ENCODE measurements at places on chromosomes 5 and 9. TPM values are rescaled to one million over a fixed set of nuclear protein-coding genes. Genes with fewer than 3 reads are reported as not detected.

The OBP2B gene
- total RNA-seq = not detected

The PPP2R2B gene
- total RNA-seq = 1.8 TPM

The LCN6 gene
- 9.5 TPM for total RNA-seq

The GARIN3 gene
- not detected for total RNA-seq

The SGCD gene
- 15.4 TPM for total RNA-seq

The SLCO4C1 gene
- 0.73 TPM for total RNA-seq

The PMPCA gene
- 35.1 TPM for total RNA-seq

- H3K27me3 ChIP-seq = no peaks in the 10 kb centered on the region
- no peak overlapping the region for H3K27ac ChIP-seq
- no peak for DNase-seq
- H3K4me1 ChIP-seq = no peaks in the 10 kb centered on the region
Measured at GRCh38 chr5:143582176-143582575, 178.7 kb upstream of the NR3C1 start.

DNA sequence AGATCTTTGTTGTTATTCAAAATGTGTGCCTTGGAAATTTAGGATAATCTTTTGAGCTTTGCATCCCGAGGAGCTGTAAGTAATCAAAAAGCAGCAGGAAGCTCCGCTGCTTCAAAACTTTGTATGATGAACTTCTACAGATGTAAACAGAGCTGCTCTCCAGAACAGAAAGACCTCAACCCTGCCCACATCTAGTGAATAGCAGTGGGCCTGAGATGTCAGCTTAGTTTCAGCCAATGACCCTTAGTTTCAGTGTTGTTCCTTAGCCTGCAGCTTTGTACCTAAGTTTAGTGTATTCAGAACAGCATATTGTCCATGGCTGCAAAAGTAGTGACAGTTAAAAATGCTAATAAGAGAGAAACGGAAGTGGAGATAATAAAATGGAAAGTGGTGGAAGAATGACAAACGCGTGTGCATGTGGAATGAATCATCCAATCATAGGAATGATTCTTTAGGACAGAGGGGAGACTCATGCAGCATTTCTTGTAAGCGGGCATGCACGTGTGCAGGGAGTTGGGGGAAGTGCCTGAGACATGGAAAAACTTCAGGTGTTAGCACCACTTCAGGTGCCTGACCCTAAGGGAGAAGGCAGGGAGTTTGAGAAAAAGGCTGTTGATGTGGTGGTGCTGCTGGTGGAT lies 24.9 kb downstream of the SNX24 start:
- DNase-seq = no peak
- H3K27me3 ChIP-seq = no peaks in the 10 kb centered on the region
- H3K36me3 ChIP-seq = no peaks in the 10 kb centered on the region
- no peak overlapping the region for H3K27ac ChIP-seq

- peaks cover 3% of the 10 kb centered on the region for H3K36me3 ChIP-seq
- no peak overlapping the region for H3K27ac ChIP-seq
- no peaks in the 10 kb centered on the region for H3K4me1 ChIP-seq
Measured at GRCh38 chr9:87973122-87973521, 1.2 kb downstream of the CDK20 start.

GRCh38 chr9:134592018-134592818 lies 49.4 kb upstream of the COL5A1 start:
- no peaks in the 10 kb centered on the region for H3K36me3 ChIP-seq
- H3K27me3 ChIP-seq = no peaks in the 10 kb centered on the region
- H3K4me1 ChIP-seq = no peaks in the 10 kb centered on the region
- H3K27ac ChIP-seq = peak overlapping the region; percentile 81
- DNase-seq = no peak

DNA sequence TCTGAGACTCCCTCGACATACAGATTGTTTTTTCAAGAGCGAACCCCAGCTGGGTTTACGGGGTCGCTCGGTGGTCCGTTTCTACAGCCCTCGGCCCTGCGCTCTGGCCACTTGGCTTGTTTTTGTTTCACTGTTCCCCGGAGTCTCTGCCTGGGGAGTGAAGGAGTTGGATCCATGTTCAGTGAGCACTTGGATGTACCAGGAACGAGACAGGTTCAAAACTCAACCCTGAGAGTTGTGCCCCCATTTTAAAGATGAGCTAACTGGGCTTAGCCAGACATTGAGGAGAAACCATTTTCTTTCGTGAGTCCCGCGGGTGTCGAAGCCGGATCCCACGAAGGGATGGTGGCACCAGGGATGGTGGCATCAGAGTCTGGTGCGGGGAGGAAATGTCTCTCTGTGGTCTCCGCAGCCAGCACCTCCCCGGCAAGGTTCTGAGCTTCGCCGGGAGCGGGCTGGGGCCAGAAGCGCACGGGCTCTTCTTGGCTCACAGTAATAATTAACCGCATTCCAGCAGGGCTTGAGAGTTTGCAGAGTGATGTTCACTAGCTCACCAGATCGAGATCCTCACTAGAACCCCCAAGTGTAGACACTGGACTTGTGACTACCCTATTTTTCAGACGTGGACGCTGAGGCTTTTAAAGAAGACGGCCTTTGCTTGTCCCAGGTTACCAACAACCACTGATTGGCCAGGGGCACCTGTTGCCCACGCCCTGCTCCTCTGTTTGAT lies 1.0 kb downstream of the MSX2 start:
- H3K27me3 ChIP-seq = peaks cover 26% of the 10 kb centered on the region
- DNase-seq = no peak
- peak overlapping the region; percentile 76 for H3K4me3 ChIP-seq

- H3K4me3 ChIP-seq = no peak overlapping the region
- H3K27ac ChIP-seq = no peak overlapping the region
- no peaks in the 10 kb centered on the region for H3K27me3 ChIP-seq
Measured at GRCh38 chr9:12720551-12720950, 27.4 kb downstream of the TYRP1 start.

DNA sequence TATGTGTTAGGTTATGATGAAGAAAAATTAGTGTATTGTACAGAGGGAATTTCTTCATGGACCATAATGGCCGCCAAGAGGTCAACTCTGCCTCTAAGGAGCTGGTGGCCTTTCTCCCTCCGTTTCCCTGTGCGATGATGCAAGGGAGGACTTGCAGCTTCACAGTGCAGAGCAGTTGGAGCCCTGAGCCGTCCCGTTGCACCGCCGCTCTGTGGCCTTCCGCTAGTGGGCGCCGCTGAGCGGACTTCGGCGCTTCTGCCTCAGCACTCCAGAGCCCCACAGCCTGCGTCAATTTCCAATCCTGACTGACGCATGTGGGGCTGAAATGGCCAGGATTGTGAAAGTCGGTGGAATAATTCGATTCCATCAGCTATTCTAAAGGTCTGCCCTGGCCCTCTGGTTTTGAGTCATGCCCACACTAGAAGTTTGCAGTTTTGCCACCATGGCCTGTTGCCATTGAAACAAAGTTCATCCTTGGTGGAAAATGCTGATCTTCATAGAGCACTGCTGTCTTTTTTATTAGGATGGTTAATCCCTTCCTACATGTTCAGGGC lies 22.7 kb upstream of the LECT2 start:
- DNase-seq = no peak
- no peak overlapping the region for H3K27ac ChIP-seq
- no peaks in the 10 kb centered on the region for H3K27me3 ChIP-seq
- H3K4me3 ChIP-seq = no peak overlapping the region
- H3K4me1 ChIP-seq = no peaks in the 10 kb centered on the region

DNA sequence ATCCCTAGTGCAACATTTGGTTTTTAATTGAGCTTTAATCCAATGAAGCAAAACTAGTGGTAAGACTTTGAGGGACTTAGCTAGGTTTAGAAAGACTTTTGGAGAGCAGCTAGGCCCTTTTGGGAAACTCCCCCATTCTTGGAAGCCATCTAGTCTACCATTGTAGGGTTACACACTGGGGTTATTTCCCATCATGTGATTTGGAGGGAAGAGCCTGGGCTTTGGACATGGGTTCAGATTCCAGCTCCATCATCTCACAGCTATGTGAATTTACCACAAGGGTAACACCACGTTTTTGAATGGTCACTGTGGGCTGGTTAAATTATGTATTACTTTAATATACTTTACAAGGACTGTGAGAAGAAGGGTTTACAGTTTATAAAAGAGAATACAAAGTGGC lies 18.3 kb upstream of the TNFSF15 start:
- no peaks in the 10 kb centered on the region for H3K36me3 ChIP-seq
- DNase-seq = no peak
- no peaks in the 10 kb centered on the region for H3K27me3 ChIP-seq
- H3K4me3 ChIP-seq = no peak overlapping the region

- no peak overlapping the region for H3K4me3 ChIP-seq
- no peaks in the 10 kb centered on the region for H3K27me3 ChIP-seq
- H3K36me3 ChIP-seq = no peaks in the 10 kb centered on the region
Measured at GRCh38 chr5:126220725-126221124, 202.5 kb upstream of the GRAMD2B start.

- DNase-seq = no peak
- H3K36me3 ChIP-seq = no peaks in the 10 kb centered on the region
- H3K4me1 ChIP-seq = no peaks in the 10 kb centered on the region
- H3K4me3 ChIP-seq = no peak overlapping the region
- no peak overlapping the region for H3K27ac ChIP-seq
- no peaks in the 10 kb centered on the region for H3K27me3 ChIP-seq
Measured at GRCh38 chr5:100668511-100668910, 133.3 kb downstream of the FAM174A start.

DNA sequence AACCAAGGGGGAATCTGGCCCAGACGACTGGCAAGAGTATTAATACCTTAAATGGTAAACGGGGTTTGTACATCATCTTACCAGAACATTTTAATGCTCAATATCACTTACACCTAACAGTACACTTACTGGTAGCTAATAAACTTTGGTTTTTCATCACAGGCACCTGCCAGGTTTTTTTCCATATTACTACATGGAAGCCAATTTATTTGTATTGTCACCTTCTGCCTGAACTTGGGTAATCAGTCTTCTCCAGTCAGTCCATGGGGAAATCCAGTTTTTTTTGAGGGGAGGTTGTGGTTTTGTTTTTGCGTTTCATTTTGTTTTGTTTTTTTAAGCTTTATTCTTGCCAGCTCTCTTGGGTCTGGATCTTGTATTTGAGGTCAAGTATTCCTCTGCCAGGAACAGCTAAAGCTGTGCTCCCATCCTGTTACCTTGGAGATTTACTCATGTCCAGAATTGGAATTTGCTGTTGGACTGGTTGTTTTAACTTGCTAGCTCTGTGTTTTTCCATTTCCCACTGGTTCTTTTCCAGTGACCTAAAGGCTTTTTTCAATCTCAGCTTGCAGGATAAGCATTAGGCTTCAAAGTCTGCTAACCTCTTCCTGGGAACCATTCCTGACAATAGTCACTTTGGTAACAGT lies 11.1 kb upstream of the NADK2 start:
- no peak overlapping the region for H3K4me3 ChIP-seq
- H3K27me3 ChIP-seq = no peaks in the 10 kb centered on the region
- no peaks in the 10 kb centered on the region for H3K36me3 ChIP-seq
- H3K4me1 ChIP-seq = no peaks in the 10 kb centered on the region

DNA sequence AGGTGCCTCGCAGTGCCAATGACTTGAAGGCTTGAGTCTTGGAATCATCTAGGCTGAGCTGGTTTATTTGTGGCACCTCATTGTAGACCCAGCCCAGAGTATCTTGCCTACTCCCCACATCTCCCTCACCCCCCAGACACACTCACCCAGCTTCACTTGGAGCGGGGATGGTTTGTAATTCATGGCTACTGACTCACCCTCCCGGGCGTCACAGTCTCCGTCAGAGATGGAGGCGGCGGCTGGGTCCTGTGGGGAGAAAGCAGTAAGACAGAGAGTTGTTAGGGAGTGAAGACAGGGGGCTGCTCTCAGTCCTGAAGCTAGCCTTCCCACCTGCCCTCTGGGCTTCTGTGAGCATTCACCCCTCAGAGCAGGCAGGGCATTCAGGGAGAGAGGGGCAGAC lies 29.0 kb upstream of the MYORG start:
- no peak overlapping the region for H3K27ac ChIP-seq
- H3K4me3 ChIP-seq = no peak overlapping the region
- no peaks in the 10 kb centered on the region for H3K36me3 ChIP-seq
- H3K4me1 ChIP-seq = no peaks in the 10 kb centered on the region
- DNase-seq = no peak

- no peak for DNase-seq
- H3K27ac ChIP-seq = no peak overlapping the region
- no peaks in the 10 kb centered on the region for H3K4me1 ChIP-seq
- H3K27me3 ChIP-seq = no peaks in the 10 kb centered on the region
- H3K4me3 ChIP-seq = no peak overlapping the region
- peaks cover 8% of the 10 kb centered on the region for H3K36me3 ChIP-seq
Measured at GRCh38 chr9:132383462-132383883, 23.2 kb downstream of the TTF1 start.

DNA sequence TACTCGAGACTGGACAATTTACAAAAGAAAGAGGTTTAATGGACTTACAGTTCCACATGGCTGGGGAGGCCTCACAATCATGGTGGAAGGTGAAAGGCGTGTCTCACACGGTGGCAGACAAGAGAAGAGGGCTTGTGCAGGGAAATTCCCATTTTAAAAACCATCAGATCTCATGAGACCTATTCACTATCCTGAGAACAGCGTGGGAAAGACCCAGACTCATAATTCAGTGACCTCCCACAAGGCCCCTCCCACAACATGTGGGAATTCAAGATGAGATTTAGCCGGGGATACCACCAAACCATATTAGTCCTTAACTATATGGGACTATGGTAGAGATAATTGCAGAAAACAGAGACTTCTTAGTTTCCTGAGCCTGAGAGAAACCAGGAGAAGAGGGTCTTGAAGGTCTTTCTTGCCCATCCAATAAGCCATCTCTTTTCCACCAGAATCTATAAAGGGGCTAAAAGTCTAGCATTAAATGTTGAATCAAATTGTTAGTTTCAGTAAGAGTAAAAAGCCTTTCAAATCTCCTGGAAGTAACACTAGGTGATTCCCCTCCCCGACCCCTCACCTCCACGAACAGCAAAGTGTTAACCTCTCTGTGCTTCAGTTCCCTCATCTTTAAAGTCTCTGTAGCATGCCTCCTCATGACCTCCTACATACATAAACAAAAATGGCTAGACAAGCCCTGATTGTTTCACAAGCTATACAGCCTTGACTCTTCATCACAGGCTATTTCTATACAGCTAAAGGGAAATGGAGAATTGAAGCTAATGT lies 259.1 kb downstream of the TMEM167A start:
- no peak for DNase-seq
- no peaks in the 10 kb centered on the region for H3K36me3 ChIP-seq
- no peak overlapping the region for H3K27ac ChIP-seq
- H3K4me1 ChIP-seq = no peaks in the 10 kb centered on the region
- H3K4me3 ChIP-seq = no peak overlapping the region

- no peak overlapping the region for H3K27ac ChIP-seq
- H3K4me3 ChIP-seq = no peak overlapping the region
- H3K27me3 ChIP-seq = no peaks in the 10 kb centered on the region
- DNase-seq = no peak
- no peaks in the 10 kb centered on the region for H3K36me3 ChIP-seq
- no peaks in the 10 kb centered on the region for H3K4me1 ChIP-seq
Measured at GRCh38 chr9:34996905-34997279, 7.3 kb downstream of the DNAJB5 start.

All from breast epithelium (tissue), 4 donors.